ENCODE measurements at places on chromosomes 16 and 17.

GRCh38 chr17:65482201-65482600 lies 79.2 kb downstream of the AXIN2 start:
- DNase-seq: no peak

GRCh38 chr17:17304521-17304985 lies 1.4 kb downstream of the NT5M start:
- no peak for DNase-seq

DNA sequence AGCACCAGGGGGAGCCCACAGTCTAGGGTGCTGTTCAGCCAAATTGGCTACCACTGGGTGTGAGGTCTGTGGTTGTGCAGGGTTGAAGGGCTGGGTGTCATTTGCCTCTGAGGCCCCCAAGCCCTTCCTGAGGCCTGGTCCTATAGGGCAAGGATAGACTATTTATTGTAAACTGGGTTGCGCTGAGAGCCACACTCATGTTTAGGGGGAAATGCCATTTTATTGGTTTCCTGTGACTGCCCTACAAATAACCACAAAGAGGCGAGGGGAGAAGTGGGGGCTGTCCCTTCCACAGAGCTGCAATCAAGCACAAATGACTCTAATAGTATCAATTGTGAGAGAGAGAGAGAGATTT lies 3.6 kb upstream of the ZCCHC14 start:
- no peak for DNase-seq

DNA sequence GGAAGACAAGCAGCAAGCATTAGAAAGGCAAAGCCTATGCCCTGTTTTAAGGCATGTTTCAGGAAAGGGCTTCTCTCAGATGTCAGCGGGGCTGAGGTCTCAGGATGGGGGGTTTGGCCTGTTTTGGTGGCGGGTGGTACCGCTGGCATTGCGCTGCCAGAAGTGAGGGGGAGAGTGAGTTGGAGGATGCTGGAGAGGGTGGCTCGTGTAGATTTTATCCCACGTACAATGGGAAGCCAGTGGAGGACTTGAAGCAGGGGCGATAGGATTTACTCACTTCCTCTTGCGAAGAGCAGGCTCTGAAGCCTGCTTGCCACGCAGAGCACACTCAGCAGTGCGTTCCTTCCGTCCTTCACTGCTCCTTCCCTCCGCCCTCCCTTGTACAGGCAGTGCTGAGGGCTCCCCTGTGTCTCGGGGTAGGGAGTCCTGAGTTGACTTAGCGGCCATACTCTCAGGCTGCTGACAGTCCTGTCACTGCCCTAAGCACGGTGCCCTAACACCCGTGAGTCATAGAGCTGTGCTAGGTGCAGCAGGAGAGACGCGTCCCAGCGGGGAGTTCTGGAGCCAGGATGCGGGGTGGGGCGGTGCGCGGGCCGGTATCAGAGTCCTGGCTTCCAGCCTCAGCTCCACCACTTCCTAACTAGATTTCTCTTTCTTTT lies 113.1 kb downstream of the SNX29 start:
- no peak for DNase-seq

GRCh38 chr16:2003827-2004641 lies 5.6 kb downstream of the ZNF598 start:
- DNase-seq: peak; percentile 77

DNA sequence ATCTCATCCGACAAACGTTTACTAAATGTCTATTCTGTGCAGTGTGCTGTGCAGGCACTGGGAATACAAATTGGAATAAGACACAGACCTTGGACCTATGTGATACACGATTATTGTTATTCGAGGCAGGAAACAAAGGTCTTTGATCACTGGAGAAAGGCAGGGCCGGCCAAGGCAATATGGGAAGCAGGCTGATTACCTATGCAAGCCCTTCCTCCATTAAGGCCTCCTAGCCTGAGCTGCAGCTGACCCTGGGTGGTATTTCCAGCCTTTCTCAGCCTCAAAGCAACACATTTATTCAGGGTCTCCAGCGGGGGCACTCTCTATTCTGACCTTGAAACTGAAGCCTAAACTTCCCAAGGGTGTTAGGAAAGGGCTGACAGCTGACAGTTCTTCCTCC lies 13.4 kb downstream of the ST6GALNAC1 start:
- no peak for DNase-seq

GRCh38 chr16:56029026-56029425 lies 153.9 kb upstream of the CES5A start:
- DNase-seq: no peak

GRCh38 chr17:80526116-80526910 lies 18.3 kb upstream of the RPTOR start:
- no peak for DNase-seq
